ENCODE measurements at places on chromosomes 7 and 10.

GRCh38 chr10:120486671-120487205 is 29.7 kb downstream of the PLPP4 start:
- no peak for DNase-seq

DNA sequence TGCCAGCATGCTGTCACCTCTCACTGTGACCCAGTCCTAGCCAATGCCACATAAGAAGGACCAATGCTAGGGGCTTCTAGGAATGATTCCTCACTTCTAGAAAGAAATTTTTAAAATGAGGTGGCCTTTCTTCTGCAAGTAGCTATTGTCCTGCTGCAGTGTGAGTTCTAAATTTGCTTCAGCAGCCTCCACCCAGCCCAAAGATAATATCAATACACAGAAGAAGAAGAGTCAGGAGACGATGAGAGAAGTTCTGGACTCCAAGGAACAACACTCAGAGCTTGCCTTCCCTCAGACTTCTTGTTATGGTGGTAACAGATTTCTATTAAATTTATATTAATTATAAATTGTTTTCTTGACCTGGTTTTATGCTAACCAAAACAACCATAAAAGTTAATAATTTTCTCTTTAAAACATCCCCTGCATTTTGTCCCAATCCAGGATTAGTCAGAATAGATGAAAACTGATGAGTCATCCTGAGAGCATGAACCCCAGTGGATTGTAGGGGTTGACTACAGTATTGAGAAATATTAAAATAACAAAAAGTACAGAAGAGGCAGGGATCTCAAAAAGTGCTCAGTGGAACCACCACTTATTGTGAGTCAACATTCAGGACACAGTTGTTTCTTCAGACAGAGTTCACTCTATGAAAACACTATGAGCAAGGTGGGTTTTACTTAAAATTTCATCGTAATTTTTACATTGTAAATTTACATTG is 29.6 kb upstream of the AKR1C2 start:
- DNase-seq: no peak

DNA sequence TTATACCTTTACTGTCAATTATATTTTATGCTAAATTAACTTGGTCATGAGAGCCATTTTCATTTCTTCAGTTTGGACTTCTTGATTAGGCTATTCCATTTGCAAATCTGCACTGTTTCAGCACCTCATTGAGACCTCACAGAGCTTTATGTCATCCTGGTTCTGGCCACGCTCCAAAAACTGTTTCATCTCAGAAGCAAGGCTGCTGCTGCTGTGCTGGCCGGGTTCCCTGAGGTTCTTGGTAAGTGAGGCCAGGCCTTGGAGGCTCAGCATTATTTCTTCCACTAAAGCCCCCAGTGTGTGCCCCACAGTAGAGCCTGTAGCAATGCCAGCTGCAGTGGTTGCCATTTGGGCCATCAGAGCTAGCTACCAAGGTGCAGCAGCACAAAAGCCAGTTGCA is 7.8 kb upstream of the ZNF485 start:
- DNase-seq: no peak

DNA sequence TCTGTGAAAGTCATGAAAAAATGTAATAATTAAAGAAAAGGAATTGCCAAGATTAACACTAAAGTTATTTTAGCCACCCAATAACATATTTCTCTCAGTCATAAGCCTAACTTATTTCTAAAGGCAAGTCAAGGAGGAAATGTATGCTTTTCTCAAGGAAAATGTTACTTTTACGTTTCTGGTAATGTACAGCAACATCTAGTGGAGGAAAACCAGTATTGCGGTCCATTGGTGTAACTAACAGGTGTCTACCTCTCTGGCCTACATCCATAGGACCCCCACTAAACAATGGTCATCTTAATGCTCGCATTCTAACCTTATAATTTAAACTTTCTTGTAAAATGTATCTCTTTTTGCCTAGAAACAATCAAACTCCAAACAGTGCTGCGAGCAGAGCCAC is 437.5 kb downstream of the KIF20B start:
- DNase-seq: no peak

GRCh38 chr10:1270906-1271305 is 214.7 kb downstream of the WDR37 start:
- DNase-seq: no peak

DNA sequence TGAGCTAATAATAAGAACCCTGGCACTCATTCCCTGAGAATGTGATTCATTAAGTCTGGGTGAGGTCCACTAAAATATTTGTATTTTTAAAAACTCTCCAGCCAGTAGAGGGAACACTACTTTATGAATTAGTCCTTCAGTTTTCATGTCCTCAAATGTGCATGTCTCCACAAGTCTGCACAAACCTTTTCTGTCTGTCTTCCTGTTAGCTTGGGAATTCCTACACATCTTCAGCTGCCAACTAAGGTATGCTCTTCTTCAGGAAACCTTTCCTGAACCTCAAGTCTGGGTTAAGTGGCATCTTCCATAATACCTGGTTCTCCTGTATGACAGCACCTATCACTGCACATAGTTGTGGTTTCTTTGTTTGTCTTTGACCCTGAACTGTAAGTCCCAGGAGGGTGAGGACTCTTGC is 119.6 kb upstream of the MKX start:
- DNase-seq: no peak

DNA sequence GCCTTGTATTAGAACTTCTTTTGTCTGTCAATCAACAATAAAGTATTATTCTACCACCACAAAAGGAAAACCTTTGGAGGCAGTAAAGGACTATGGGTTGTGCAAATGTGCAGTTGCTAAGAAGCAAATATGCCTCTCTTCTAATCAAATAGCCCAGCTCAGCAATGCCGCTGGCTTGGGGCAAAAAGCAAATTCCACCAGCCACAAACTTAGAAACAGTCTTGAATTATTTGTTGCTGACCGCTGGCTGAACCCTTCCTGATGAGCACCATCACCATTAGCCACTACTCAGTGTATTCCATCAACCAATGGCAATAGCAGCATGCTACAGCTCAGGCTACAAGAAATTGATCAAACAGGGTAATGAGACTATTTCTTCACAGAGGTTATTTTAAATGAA is 51.0 kb downstream of the SKAP2 start:
- DNase-seq: peak; percentile 5

GRCh38 chr10:15585303-15585715 is 134.4 kb downstream of the ITGA8 start:
- DNase-seq: peak; percentile 62

GRCh38 chr7:124688991-124689390 is 76.6 kb downstream of the GPR37 start:
- DNase-seq: no peak

DNA sequence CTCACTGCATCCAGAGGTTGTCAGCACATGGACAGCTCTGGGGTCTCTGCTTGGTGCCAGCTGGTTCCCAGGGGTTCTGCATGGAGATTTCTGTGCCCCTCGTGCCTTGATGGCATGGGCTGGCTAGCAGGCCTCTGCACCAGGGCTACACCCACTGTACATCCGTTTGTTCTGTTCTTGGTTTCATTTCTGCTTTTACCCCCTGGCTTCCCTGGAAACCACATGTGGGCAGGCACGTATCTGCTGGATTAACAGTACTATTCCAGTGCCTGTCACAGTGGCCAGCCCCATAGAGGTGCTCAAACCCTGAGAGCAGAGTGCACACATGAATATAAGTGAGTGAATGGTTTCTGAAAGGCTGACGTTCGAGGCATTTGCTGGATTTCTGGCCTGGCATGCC is 207.2 kb upstream of the GPR26 start:
- DNase-seq: no peak

GRCh38 chr7:134770676-134771075 is 8.8 kb upstream of the CALD1 start:
- DNase-seq: no peak

GRCh38 chr10:124626759-124627380 is 117.3 kb downstream of the FAM53B start:
- no peak for DNase-seq

DNA sequence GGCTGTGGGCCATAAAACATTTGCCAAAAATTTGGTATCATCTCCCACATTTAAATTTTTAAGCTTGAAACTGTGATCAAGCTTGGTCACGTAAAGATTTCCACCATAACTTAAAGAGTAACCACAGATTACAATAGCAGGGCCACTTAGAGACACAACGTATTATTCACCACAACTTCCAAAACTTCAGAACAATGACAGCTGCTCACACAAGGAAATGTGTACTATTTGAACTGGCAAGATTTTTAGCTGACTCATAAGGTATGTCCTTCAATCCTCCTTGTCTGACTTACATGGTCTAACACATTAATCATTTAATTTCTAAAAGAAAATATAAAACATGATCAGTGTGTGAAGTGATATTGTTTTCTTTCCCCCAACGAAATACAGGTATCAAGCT is 234.5 kb downstream of the PARD3 start:
- DNase-seq: no peak

- DNase-seq: no peak
Measured at GRCh38 chr10:18505456-18506118, 145.8 kb downstream of the NSUN6 start.

DNA sequence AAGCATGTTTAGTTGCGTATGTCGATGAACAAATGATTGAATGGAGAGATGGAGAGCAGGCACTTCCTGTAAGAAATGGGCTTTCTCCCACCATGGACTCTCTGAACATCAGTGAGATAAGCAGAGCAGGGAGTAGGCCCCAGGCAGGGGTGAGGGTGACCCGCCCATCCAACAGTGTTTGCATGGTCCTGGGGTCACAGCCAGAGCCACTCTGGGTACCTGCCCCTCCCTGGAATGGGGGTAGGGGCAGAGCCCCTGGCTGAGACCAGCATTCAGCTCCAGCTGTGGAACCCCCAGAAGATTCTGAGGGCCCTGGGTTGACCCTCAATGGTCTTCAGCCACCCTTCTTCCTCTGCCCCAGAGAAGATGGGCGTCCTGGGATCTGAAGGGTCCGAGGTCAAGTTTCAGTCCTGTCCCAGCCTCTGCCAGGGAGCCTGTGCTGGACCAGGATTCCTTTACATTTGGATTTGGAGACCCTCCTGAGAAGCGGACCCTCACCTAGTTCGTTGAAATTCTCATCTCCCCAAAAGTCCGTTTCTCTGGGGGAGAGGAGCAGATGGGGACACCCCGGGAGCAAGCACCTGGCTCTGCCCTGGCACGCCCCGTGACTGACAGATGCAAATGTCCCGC is 2.4 kb upstream of the FGF8 start:
- DNase-seq: no peak

DNA sequence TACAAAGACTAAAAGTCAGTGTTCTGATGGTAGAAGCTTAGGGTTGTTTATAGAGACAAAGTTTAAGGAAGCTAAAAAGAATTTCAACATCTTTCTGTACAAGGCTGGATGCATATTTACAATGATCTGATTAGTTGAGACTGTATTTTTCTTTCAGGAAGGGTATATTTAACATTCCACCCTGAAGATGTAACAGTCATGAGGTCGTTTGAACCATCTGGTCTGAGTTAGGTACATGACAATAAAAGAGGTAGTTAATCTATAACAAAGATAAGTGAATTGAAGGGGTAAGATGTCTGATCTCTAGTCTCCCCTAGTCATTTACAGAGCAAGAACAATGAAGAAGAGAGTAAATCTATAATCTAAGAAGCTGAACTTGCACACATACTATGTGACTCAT is 821.2 kb downstream of the CNTNAP2 start:
- DNase-seq: no peak

- DNase-seq: no peak
Measured at GRCh38 chr10:86027346-86027745, 339.2 kb downstream of the GRID1 start.

- DNase-seq: no peak
Measured at GRCh38 chr7:124954790-124955189, 25.2 kb upstream of the POT1 start.

DNA sequence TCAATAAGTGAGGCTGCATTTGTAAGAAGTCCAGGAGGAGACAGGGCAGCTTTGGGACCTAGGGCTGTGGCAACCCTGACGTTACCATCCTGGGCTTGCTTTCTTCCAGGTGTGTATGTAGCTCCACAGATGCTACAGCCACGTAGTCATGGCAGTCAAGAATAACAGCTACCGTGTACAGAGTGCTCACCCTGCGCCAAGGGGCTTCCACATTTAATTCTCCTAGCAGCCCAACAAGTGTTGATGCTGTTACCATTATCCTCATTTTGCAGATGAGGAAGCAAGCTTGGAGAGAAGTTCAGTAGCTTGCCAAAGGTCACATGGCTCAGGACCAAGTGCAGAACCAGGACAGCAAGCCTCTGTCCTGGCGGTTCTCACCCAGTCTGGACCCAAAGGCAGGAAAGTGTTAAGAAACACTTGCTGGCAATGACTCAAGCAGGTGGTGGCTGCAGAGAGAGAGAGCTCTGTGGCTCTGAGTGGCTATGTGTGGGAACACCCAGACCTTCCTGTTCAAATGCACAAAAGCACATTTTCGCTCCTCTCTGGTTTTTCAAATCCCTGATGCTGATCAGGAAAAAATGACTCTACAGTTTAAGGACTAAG is 89.8 kb downstream of the CREM start:
- DNase-seq: no peak

- no peak for DNase-seq
Measured at GRCh38 chr7:45105588-45106188, 5.8 kb downstream of the TBRG4 start.

- no peak for DNase-seq
Measured at GRCh38 chr7:157072361-157072760, 61.9 kb upstream of the MNX1 start.

GRCh38 chr10:21975378-21975990 is 28.0 kb downstream of the DNAJC1 start:
- DNase-seq: no peak

DNA sequence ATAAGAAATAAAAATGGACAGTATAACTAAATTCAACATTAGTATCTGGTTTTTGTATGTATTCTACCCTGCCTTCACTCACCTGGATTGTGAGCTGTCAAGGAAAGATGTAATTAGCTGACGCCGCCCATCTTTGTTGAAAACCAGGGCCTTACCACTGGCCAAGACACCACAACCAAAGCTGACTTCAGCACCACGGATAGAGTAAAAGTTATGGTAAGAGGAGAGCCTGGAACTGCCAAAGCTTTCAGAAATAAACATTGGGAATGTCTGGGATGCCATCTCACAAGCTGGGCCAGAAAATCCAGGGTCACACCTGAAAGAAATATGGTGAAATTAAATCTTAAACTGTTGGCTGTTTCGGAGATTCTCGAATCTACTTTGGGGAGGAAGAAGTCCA is 190.1 kb upstream of the SLC26A5 start:
- DNase-seq: peak; percentile 26

- no peak for DNase-seq
Measured at GRCh38 chr10:50501478-50501877, 122.3 kb downstream of the SGMS1 start.

DNA sequence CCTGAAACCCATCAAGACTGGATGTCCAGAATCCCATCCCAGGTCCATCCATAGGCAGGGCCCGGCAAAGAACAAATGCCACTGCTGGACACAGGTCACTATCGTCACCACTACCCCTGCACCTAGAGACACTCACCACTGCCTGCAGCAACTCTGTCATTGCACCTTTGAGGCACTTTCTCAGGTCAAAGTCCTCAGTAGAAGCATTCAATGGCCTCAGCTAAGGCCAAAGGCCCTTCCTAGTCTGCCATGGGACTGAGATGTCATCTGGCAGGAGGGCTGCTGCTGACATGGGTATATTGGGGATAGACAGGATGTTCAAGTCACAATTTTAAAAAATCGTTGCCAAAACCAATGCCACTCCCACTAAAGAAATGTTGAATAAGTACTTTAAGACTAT is 58.7 kb downstream of the GPAM start:
- DNase-seq: no peak

GRCh38 chr7:145009876-145010275 is 174.0 kb upstream of the TPK1 start:
- no peak for DNase-seq

Measured in nephron progenitor cell (in vitro differentiated cells).